ENCODE measurements at places on chromosomes 1 and 21.

DNA sequence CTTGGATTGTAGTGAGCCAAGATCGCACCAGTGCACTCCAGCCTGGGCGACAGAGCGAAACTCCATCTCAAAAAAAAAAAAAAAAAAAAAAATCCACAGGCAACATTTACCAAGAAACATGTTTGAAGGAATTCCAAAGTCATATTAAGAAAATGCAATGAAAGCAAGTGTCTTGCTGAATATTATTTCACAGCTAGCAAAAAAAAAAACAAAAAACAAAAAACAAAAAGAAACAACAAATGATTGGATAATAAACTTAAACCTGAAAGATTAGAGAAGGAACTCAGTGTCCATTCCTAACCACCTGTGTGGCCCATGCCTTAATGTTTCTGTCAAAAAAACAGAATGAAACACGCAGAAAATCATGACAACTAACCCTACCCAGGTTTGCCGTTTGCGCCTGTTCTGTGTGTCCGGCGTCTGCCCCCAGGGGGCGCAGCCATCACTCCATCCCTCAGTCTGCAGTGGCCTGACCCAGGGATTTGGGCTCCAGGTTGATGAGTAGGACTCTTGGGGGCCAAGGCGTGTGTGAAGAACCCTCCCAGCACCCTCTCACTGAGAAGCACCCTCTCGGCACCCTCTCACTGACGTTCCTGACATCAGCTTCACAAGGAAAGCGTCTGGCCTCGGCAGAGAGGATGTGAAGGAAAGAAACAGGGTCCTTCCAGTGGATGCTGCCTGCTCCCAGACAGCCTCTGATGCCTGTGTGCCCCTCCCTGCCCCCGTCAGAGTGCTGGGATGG is 19.2 kb upstream of the PTTG1IP start:
- DNase-seq: peak; percentile 74

DNA sequence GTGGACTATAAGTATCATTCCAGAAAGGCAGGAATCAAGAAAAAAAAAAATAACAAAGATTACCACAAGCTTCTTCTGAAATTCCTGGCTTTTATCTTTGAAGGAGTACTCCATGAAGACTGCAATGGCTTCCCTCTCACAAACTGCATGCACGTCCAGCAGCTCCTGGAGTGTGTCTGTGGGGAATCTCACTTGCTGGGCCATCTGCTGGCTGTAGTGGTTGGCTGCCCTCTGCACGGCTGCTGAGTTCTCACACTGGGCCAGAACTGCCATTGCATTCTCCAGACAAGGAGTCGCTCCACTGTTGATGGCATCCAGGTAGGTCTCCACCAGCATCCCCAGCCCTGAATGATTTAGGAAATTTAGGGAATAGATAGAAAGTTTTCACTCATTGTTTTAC is 23.3 kb upstream of the GBP2 start:
- no peak for DNase-seq

DNA sequence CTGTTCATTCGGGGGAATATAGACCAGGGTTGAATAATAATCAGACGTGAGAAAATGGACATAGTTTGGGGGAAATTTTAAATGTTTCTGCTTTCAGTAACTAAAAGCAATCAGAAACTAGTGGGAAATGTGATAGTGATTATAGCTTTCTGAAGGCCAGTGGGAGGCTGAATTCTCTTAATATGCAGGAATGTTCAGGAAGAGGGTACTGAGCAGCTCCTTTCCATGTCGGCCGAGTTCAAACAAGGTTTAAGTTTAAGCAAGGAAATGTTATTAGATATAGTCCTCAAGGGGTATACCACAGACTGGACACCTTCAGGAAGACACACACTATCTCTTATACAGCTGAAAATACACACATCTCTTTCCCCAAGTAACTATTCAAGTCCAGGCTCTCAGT is 105.5 kb downstream of the HHAT start:
- no peak for DNase-seq

DNA sequence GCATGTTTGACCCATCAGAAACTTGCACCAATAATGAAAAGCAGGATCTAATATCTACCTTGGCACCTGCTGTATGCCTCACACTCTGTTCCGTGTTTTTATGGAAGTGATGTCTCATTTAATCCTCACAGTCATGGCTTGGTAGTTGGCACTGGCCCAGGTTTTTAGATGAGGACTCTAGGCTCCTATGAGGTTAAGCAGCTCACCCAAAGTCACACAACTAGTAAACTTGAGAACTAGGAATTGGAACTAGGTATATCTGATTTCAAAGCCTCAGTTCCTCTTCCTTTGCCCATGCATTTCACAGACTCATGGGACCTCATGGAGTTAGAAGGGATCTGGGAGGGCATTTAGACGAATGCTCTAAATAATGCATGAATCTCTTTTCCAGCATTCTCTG is 21.3 kb upstream of the TARBP1 start:
- no peak for DNase-seq

GRCh38 chr21:45011426-45011825 is 63.0 kb upstream of the ADARB1 start:
- DNase-seq: no peak

DNA sequence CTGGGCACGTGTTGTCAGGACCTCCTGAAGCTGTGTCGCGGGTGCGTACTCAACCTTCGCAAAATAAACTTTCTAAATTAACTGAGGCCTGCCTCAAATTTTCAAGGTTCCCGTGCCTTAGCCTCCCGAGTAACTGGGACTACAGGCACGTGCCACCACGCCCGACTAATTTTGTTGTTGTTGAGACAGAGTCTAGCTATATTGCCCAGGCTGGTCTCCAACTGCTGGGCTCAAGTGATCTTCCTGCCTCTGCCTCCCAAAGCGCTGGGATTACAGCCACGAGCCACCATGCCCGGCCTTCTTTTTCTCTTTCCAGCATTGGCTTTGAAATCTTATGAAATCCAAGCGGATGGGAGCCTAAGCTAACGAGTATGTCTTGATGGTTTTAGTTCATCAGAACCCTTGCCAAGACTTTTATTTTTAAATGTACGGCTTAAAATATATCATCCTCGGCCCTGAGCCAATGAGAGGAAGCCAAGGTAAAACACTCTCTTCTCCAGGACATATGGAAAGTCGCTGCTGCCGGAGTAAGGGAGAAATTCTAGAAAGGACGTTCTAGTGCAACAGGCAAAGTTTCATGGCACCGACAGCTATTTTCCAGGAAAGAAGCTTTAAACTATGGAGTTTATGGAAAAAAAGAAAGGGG is 12.7 kb upstream of the ERVH48-1 start:
- no peak for DNase-seq

- DNase-seq: no peak
Observed at GRCh38 chr1:214187933-214188332, 93.0 kb upstream of the SMYD2 start.

- DNase-seq: no peak
Observed at GRCh38 chr21:35268261-35268660, 219.2 kb upstream of the RUNX1 start.

GRCh38 chr21:46069166-46069565 is 28.7 kb upstream of the COL6A2 start:
- no peak for DNase-seq

DNA sequence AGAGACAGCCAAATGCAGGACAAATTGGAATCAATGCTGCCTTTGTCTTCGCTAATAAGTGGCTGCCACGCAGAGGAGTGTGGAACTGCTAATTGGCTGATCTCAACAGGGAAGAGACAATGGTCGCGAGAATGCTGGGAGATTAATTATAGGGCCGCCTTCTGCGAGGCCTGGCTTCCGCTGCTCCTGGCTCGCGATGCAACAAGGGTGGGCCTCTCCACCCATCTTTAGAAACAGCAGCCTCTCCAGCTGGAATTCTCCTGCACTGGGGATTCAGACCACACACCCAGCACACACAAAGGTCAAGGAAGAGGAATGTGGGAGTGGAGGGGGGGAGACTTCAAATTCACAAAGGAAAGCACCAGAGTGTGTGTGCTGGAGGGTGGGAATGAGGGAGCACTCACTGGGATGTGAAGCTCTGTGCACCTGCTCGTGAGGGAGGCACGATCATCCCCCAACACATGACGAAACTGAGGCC is 200.7 kb upstream of the GRIK3 start:
- no peak for DNase-seq

DNA sequence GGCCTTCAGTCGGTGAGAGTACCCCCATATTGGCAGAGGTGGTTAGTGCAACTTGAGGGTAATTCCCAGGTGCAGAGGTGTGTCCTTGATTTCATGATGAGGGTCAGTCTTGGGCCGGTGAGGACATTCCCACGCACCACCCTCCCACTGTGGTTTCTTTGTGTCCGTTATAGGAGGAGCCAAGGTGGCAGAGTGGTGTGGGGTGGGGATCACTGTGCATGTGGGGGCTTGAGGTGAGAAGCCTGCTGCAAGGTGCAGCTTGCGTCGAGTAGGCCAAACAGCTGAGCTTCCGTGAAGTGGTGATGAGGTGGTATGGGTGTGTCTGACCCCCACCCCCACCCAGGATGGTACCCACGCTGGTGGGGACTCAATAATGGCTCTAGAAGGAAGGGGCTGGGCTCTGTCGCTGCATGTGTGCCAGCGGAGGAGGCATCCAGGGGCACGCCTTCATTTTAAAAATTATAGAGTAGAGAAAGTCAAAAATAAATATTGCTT is 6.2 kb downstream of the PTPRF start:
- no peak for DNase-seq

DNA sequence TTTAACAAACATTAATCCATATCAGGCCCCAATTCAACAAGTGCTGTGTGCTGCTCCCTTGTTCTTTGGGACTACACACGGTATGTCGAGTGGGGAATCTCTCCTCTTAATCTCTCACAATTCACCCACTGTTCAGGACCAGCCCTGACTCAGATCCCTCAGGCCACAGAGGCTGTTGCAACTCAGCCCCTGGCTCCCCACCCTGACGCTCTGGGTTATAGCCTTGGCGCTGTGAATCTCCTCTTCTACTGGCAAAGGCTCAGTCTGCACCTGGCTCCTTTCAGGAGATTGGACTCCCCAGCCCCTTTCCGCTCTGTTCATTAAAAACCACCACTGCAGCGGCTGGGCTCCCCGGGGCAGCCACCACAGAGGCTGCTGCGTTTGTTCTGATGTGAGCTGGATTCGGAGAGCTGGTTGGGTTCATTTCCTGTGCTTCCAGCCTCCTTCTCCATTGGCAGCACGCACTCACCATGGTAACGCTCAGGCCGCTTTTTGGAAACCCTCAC is 13.0 kb downstream of the CAPN8 start:
- DNase-seq: no peak

- DNase-seq: no peak
Observed at GRCh38 chr1:156592910-156593660, 1.5 kb downstream of the NAXE start.

DNA sequence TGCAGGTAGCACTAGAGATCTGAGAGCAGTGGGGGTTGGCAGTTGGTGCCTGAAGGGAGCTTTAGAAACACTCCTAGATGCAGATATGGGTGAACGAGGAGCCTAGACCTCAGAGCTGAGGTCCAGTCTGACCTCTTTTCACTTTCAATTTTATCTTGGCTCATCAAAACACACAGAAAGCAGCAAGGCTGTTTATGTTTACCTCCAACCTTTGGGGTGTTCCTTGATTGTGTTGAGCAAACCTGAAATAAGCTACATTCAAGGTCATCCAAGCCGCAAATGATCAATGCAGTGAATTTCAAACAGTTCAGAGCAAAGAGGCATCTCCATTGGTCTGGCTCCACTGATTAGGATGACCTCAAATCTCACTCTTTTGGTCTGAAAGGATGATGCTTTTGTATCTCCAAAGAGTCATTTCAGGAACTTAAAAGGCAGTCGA is 1.3 kb downstream of the LY9 start:
- DNase-seq: no peak

DNA sequence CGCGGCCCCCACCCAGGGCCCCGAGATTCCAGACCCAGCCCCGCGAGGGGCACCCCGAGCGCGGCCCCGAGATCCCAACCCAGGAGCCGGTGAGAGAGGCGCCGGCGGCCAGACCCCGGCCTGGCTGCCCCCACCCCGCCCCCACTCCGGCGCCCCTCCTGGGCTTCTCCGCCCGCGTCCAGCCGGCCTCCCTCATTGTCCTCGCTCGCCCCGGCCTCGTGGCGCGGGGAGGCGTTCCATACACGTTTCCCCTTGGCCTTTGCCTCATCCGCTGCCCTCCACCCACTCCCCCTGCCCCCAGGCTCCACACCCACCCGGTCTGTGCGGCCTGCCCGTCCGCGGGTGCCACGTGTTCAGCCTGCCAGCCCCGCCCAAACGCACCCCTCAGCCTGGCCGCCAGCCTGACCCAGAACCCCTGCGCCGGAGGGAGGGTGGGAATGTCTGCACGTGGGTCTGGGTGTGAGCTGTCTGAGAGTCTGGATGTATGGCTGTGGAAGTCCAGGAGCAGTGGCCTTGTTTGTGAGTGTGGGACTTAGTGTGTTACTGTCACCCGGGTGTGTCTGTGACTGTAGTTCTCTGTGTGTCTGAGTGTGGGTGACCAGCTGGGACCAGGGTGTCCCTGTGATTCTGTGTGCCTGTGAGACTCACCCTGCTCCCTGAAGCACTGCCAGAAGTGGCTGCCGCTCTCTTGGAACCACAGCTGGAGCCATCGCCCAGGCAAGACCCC is 681 bp downstream of the B4GALT2 start:
- no peak for DNase-seq

GRCh38 chr21:27076025-27076424 is 109.1 kb upstream of the ADAMTS5 start:
- no peak for DNase-seq

- DNase-seq: no peak
Observed at GRCh38 chr1:56436912-56437417, 142.4 kb downstream of the PLPP3 start.

Measured in CD4-positive, alpha-beta T cell treated with Interferon gamma for 1 hour (primary cell).